ENCODE measurements at places on chromosomes 7 and 10. TPM values are rescaled to one million over a fixed set of nuclear protein-coding genes. Genes with fewer than 3 reads are reported as not detected.

GRCh38 chr10:61160253-61160652 lies 216.3 kb upstream of the RHOBTB1 start:
- no peaks in the 10 kb centered on the region for H3K36me3 ChIP-seq
- no peak for DNase-seq
- no peak overlapping the region for H3K27ac ChIP-seq

DNA sequence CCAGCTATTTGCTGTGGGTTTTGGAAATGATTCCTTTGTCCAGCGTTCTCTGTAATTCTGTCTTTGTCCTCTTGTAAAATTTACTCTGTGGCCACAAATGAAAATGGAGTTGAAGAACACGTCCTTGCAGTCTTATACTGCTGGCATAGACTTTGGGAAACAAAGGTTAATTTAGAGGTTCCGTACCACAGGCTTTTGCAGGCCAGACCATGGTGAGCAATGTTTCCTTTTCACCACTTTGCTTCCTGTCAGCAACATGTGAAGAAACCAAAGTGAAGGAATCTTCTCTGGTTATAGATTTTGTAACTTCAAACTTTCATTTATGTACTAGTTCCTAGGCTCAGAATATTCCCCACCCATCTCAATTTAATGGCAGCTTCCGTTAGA lies 488.5 kb downstream of the MDFIC start:
- no peak overlapping the region for H3K4me3 ChIP-seq
- no peaks in the 10 kb centered on the region for H3K36me3 ChIP-seq
- DNase-seq = no peak
- no peaks in the 10 kb centered on the region for H3K27me3 ChIP-seq

- peaks cover 38% of the 10 kb centered on the region for H3K27me3 ChIP-seq
- H3K4me1 ChIP-seq = peaks cover 4% of the 10 kb centered on the region
- no peaks in the 10 kb centered on the region for H3K36me3 ChIP-seq
- no peak overlapping the region for H3K4me3 ChIP-seq
- no peak for DNase-seq
- no peak overlapping the region for H3K27ac ChIP-seq
Observed at GRCh38 chr10:100848770-100849169, 64.0 kb upstream of the SLF2 start.

Gene LRRC61
- total RNA-seq = 14.9 TPM

Gene AKR1C2
- 0.17 TPM for total RNA-seq

- H3K4me1 ChIP-seq = no peaks in the 10 kb centered on the region
- no peaks in the 10 kb centered on the region for H3K36me3 ChIP-seq
Observed at GRCh38 chr7:80666376-80666775, 27.9 kb downstream of the CD36 start.

DNA sequence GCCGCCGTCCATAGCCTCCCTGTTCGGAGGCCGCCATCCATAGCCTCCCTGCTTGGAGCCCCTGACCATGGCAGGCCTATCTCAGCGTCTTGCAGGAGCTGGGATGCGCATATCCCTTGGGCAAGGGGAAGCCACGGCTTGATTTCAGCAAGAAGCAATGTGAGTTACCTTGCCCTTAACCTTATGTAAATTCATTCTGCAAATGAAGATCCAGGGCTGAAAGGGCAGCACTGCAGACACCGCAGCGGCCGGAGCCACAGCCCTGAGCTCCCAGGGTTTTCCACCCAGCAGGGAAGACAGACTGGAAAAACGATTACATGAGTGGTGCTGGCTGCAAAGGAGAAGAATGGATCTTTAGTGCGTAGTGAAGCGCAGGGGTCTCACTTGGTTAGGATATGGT lies 95.8 kb downstream of the SEC61G start:
- no peak overlapping the region for H3K4me3 ChIP-seq
- peaks cover 3% of the 10 kb centered on the region for H3K4me1 ChIP-seq
- no peaks in the 10 kb centered on the region for H3K36me3 ChIP-seq
- H3K27me3 ChIP-seq = peaks cover 22% of the 10 kb centered on the region

GRCh38 chr10:116691635-116692034 lies 50.7 kb downstream of the HSPA12A start:
- H3K4me1 ChIP-seq = no peaks in the 10 kb centered on the region
- H3K4me3 ChIP-seq = no peak overlapping the region
- peaks cover 19% of the 10 kb centered on the region for H3K27me3 ChIP-seq

DNA sequence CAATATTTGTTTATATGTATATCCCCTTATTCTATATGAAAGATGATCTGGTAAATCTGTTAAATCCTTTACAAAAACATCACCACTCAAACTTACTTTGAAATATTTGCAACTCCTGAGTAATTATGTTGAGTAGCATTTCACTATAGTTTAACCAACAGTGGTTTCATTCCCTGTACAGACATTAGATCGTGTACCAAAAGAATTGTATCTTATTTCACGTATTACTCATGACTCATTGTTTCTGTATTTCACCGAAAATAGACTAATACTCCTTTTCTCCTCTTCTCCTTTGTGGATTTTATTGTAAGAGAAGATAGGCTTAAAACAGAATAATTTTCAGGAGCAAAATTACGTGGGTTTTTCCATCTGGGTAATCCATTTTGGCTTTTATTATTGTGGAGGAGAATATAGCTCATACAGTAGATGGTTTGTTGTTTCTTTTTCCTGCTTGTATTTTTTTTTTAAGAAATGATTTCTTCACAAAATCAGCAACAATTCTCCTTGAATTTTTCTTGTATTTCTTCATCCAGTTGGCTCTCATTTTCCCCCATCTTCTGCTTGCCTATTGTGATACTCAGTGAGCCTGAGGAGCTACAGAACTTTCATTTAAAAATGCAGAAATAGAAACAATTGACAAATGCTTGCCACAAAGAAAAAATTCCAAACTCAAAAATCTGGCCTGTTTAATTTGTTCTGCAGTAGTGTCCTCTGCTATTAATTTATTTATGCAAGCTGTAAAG lies 90.6 kb upstream of the OIT3 start:
- H3K4me1 ChIP-seq = peaks cover 10% of the 10 kb centered on the region
- no peak for DNase-seq
- no peak overlapping the region for H3K27ac ChIP-seq
- H3K4me3 ChIP-seq = no peak overlapping the region
- peaks cover 2% of the 10 kb centered on the region for H3K36me3 ChIP-seq

GRCh38 chr10:78963074-78964034 lies 105.4 kb upstream of the ZMIZ1 start:
- H3K27ac ChIP-seq = no peak overlapping the region
- H3K27me3 ChIP-seq = no peaks in the 10 kb centered on the region
- DNase-seq = no peak
- H3K4me3 ChIP-seq = no peak overlapping the region
- no peaks in the 10 kb centered on the region for H3K4me1 ChIP-seq
- H3K36me3 ChIP-seq = no peaks in the 10 kb centered on the region

Gene VSTM4
- total RNA-seq = 0.15 TPM

Gene MAT1A
- total RNA-seq = not detected

DNA sequence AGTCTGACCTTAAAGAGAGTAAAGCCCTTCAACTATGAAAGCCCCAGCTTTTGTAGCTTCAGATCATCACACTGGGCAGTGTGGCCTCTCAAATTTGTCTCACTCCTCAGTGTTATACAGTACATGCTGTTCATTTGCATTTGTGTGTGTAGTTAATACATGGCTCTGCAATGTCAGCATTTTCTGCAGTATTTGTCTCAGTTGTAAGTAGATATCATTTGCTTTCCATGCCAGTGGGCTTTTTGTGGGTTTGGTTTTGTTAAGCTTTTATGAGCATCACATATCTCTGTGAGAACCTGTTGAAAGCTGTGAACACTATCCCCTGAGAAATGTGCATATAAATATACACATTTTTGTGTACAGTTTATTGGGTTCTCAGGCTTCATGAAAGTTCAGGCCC lies 57.0 kb downstream of the ZNF277 start:
- H3K4me1 ChIP-seq = peaks cover 1% of the 10 kb centered on the region
- H3K4me3 ChIP-seq = no peak overlapping the region
- no peak overlapping the region for H3K27ac ChIP-seq
- H3K36me3 ChIP-seq = peaks cover 2% of the 10 kb centered on the region

DNA sequence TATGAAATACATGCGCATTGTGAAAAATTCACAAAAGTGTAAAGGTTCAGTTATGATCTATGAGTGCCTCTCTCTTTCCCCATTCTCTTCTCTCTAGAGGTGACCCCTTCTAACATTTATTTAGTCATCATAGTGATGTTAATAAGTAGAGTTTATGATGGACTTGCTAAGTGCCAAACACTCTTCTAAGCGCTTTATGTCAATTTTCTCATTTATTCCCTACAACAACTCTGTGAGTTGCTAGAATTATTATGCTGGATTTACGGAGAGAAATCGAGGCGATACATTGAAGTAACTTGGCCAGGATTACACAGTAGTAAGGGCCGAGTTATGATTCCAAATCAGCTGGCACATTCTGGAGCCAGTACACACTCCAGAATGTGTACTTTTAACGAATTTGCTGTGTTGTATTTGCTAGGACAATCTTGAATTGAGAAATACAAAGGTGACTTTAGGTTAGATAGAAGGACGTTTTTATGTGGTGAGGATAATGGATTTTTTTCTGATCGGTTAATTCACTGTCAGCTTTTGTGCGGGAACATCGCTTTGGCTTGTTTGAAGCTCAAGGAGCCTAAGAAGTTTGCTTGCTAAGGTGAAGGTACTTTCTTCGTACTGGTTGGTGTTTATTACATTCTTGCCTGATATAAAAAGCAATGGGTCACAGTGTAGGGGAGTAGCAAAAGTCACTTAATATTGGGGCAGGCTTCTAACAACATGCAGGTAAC lies 1.4 kb downstream of the ATRNL1 start:
- no peak overlapping the region for H3K27ac ChIP-seq
- H3K27me3 ChIP-seq = peaks cover 55% of the 10 kb centered on the region
- H3K36me3 ChIP-seq = no peaks in the 10 kb centered on the region
- DNase-seq = no peak

DNA sequence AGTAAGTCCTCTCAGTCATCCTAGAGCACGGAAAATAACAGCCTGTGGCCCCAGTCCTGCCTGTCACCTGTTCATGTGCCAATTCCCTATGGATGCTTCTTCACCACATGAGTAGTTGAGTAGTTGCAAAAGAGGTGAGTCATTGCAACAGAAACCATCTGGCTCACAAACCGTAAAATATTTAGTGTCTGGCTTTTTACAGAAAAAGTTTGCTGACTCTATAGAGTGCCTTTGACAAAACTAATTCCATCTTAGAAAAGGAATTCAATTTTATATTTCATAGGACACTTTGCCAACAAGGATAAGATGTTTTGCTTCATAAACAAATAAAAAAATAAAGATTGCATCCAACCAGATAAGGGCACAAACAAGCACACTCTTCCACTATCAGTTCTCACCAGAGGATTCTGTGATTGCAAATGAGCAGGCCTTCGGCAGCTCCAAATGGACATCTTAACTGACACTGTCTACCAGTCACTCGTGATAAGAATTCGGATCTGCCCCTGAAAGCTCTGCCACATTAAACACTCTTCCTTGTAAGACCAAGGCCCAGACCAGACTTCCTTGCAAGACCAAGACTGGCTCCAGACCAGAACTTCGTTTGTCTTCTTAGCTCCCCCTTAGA lies 242.7 kb upstream of the SEMA3C start:
- no peak for DNase-seq
- no peaks in the 10 kb centered on the region for H3K4me1 ChIP-seq
- no peak overlapping the region for H3K27ac ChIP-seq
- no peak overlapping the region for H3K4me3 ChIP-seq

Gene PTPRE
- total RNA-seq = 24.1 TPM
